ENCODE measurements at places on chromosomes 11 and 22.
A peak's percentile ranks its signal among the peaks of the same experiment; 100 is the strongest.

DNA sequence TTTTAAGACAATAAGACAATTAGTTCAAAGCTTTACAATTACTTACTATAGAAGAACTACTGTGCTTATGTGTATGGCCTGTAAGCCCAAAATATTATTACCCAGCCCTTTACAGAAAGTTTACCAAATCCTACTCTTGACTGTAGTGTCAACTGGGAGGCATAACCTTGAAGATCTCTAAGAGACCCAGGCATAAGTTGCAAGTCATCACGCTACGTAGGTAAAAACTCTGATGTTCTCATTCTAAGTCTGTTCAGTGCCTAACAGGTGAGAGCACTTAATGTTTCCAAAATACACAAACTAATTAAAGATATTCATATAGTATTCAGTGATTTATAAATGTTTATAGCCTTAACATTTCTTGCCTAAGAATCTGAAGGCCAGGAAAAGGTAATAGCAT lies 12.9 kb downstream of the SESN3 start:
- DNase-seq = no peak

GRCh38 chr22:25754527-25755202 lies 12.7 kb downstream of the MYO18B start:
- no peak for DNase-seq

GRCh38 chr11:111977146-111978027 lies 40.2 kb downstream of the DIXDC1 start:
- DNase-seq = peak; percentile 25

DNA sequence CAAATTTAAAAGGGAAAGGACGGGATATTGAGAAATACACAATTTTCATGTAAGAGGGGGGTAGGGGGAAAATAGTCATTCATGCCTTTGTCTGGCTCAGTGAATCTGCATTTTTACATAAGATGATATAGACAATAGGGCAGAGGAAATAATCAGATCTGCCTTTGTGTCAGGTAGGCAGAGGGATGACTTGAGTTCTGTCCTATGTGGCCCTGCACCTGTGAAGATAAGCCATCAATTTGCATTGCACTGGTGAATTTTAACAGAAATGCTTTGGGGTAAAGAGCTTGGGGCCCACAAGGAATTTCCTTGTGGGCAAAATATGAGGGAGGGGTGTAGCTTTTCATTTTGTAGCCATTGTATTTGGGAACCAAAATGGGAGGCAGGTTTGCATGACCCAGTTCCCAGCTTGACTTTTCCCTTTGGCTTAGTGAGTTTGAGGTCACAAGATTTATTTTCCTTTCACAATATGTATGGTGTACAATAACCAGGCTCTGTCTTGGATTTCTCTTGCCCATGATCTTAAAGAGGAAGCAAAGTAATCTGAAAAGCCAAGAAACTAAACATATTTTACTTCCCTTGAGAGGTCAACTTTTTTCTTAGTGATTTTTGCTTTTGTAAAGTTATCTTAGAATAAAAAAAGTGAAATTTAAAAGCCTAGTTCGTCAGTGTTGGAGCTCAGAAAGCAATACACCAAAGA lies 77.7 kb upstream of the SORL1 start:
- no peak for DNase-seq

DNA sequence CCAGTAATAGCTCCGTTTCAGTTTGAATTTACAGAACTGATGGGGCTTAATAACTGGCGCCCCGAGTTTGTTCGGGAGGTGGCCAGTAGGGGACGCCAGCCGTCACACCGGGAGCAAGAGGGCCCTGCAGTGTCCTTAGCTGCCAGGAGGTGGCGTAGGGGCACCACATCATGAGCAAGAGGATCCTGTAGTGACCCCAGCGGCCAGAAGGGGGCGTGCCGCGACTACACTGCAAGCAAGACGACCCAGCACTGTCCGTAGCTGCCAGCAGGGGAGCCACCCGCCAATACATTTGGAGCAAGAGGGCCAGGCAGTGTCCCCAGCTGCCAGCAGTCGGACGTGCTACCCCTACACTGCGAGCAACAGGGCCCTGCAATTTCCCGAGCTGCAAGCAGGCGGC lies 663.7 kb upstream of the B3GAT1 start:
- peak; percentile 9 for DNase-seq

Data from naive thymus-derived CD4-positive, alpha-beta T cell (primary cell).